ENCODE measurements at places on chromosomes 4 and X.
A peak's percentile ranks its signal among the peaks of the same experiment; 100 is the strongest.

- DNase-seq, result peak; percentile 68
Observed at GRCh38 chrX:40651620-40652223, 4.4 kb upstream of the CXorf38 start.

GRCh38 chrX:150324035-150324728, 38.9 kb upstream of the MAMLD1 start:
- no peak for DNase-seq

GRCh38 chrX:155112171-155112570, 40.9 kb downstream of the BRCC3 start:
- no peak for DNase-seq

GRCh38 chr4:107292979-107293378, 256.9 kb upstream of the DKK2 start:
- no peak for DNase-seq

- DNase-seq, result no peak
Observed at GRCh38 chr4:126087101-126087500, 772.3 kb downstream of the FAT4 start.

GRCh38 chrX:111483135-111483534, 28.3 kb upstream of the SERTM2 start:
- DNase-seq, result no peak

GRCh38 chr4:140851032-140851636, 94.9 kb upstream of the TBC1D9 start:
- DNase-seq, result peak; percentile 9

Data from CD4-positive, alpha-beta T cell treated with Interleukin-15 for 4 hours (primary cell).